CD4-positive, alpha-beta T cell treated with Interferon alpha-2 for 1 hour (primary cell): ENCODE measurements at places on chromosomes 3 and 15.

GRCh38 chr3:182327196-182327681, 466.1 kb upstream of the ATP11B start:
- no peak for DNase-seq

- no peak for DNase-seq
Observed at GRCh38 chr3:4413467-4413866, 53.6 kb downstream of the SUMF1 start.

DNA sequence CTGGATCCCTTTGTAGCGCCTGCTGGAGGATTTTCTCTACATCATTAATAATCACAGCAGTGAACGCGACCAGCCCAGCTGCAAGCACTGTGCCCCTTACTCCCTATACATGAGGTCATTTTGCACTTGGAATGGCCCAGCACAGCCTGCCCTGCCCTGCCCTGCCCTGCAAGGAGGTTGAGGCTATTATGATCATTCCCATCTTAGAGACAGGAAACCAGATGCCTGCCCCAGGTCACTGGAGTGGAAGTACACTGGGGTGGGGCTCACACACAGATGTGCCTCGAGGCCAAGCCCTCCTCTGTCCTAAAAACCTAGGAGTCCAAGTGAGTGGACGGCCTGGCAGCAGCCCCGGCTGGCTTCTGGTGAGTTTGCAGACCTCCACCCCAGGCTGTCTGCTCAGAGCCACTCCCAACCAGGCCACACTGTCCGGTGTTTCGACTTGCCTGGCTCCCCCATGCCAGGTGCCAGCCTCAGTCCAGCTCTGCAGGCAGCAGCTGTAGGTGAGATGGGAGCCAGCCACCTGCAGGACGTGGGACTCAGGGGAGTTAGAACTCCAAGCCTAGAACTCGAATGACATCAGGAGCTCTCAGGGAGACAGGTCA, 30.4 kb upstream of the SEC61A1 start:
- no peak for DNase-seq

DNA sequence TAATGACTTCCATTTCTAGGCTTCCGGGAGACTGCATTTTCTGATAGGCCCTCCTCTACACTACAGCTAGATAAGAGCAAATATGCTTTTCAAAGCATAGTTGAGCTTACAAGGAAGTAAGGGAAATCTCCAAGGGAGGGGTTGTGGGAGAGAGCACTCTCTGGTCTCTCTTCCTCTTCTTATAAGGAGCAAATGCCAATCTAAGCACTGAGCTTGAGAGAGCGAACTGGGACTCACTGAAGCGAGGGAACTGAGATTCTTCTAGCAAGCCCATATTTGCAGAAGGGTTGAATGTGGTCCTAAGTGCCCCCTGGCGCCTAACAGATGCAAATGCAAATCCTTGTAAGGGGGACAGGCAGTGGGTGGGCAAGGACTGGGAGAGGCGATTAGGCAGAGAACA, 164.8 kb downstream of the ERC2 start:
- no peak for DNase-seq
